ENCODE measurements at places on chromosomes 16 and 17. TPM values are rescaled to one million over a fixed set of nuclear protein-coding genes. Genes with fewer than 3 reads are reported as not detected.

The CDT1 gene
- 96.6 TPM for total RNA-seq

The CPNE7 gene
- 11.1 TPM for total RNA-seq

The NGFR gene
- 0.11 TPM for total RNA-seq

The OR1D5 gene
- not detected for total RNA-seq

The MT3 gene
- 73.8 TPM for total RNA-seq

The APRT gene
- total RNA-seq = 132 TPM

The IGF2BP1 gene
- total RNA-seq = 0.63 TPM

The OR3A2 gene
- 2.3 TPM for total RNA-seq

The FBXW10 gene
- total RNA-seq = 0.78 TPM

Data from activated T-helper 17 cell treated with anti-CD3 and anti-CD28 coated beads, Interleukin-2, amount 50 U/mL, for 72 hours (primary cell).